Panc1 (cell line): ENCODE measurements at places on chromosomes 11 and 22.

- no peak for DNase-seq
Observed at GRCh38 chr11:12123799-12124198, 13.4 kb downstream of the MICAL2 start.

GRCh38 chr11:26065944-26066343 is 266.0 kb upstream of the ANO3 start:
- DNase-seq, result no peak

DNA sequence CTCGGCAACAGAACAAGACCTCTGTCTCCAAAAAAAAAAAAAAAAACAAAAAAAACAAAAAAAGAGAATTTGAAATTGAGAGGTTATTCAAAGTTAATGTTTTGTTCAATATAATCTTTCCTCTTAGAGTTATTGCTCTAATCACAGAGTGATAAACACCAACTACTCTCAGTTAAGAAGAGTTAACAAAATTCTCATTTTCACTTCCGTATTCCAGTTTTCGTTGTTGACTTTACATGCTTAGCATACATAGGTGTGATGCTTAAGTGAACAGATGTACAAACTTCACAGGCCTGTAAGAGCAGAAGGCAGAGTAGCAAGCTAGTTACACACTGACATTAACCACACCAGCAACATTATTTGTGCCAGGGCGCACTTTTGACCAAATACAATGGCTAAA is 12.3 kb downstream of the EIF4ENIF1 start:
- DNase-seq, result no peak

DNA sequence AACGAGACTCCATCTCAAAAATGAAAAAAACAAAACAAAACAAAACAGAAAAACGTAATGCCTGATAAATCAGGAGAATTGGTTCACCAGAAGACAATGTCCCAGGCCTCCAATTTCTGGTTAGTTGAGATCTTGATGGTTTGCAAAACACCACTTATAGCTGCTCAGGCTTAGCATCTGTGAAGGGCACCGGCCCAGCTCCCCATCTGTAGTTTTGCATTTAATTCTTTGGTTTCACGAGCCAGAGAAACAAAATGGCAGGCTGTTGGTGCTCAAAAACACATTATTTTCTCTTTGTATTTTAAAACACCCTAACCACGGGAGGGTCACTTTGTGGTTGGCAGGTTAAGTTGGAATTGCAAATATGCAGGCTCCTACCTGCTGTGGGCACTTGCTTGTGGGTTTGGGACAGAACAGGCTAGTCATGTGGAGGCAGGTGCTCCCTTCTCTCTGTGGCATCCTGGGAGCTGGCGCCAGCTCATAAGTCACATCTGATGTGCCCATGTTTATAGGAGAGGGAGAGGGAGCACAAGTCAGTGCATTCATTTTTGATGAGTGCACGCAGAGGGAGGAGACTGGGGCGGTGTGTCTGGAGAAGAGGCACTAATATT is 145.9 kb downstream of the CEP164 start:
- no peak for DNase-seq

DNA sequence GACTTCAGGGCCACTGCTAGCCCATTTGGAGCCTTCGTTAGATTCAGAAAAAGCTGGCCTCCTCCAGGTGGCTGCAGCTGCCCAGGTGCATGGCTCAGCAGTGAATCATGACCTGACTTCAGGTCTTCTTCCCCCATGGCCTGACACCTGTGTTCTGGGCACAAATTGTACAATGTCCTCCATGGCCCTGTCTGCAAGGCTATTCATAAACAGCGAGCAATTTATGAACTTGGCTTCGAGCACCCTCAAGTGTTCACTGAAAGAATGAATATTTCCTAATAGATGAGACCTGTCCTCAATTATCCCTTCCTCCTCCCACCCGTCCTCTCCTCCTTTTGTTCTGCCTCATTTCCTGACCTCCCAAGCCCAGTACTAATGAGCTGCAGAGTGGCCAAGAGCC is 12.2 kb upstream of the VPS37C start:
- DNase-seq, result no peak

DNA sequence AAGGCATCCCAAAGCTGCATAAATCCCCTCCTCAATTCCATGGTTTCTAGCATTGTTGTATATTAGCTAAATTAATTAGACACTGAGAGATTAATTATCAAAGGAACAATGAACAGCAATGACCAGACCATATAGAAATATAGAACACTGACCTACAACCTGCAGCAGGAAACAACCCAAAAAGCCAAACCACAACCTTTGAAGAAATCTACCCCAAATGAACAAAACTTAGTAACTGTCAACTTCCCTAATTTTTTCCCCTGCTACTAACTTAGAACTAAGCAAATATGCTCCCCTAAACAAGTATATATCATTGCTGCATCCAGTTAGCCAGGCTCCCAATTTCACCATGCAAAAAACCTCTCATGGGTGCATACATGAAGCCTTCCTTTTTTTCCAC is 268.0 kb upstream of the ANO3 start:
- DNase-seq, result no peak

- DNase-seq, result no peak
Observed at GRCh38 chr11:14327116-14327515, 31.9 kb downstream of the RRAS2 start.

GRCh38 chr11:75576017-75576416 is 14.0 kb downstream of the SERPINH1 start:
- DNase-seq, result no peak

DNA sequence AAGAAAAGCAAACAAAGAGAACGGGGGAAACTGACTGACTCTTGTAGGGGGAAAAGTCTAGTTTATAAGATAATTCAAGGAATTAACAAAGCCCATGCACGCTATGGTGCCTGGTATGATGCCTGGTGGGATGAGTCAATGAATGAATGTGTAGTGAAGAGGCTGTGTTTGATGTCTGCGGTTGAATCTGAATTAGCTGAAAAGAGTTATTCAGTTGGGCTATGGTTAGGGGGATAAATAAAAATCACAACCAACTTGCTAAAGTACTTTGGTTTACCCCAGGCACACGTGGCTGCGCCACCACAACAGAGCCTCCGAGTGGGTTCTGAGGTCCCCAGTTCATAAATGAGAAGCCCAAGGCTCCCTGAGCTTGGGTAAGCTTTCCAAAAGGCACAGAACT is 369.3 kb upstream of the SYN3 start:
- no peak for DNase-seq

DNA sequence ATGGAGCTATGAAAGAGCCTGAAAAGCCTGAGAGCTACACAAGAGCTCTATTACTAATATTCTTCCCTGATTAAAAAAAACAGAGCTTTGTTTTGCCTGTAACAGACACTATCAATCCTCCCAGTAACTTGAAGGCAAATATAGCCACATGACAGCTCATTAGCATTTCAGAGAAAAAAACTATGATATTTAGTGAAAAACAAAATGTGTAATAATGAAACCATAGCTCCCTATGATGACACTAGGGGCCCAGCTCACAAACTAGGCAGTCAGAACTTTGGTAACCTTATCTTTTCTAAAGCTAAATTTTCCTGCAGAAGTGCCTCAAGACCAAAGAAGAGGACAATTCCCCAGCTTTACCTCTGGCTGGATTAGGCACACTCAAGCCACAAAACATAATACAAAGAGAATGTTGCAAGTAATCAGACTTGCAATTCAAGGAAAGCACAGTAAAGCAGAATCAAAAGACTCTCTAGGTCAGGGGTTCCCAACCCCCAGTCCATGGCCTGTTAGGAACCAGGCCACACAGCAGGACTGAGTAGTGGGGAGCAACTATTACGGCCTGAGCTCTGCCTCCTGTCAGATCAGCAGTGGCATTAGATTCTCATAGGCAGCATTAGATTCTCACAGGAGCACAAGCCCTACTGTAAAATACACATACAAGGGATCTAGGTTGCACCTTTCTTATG is 53.3 kb downstream of the MRTFA start:
- DNase-seq, result no peak
